Fibroblast of mammary gland (primary cell): ENCODE measurements at places on chromosomes 2 and 18.

- DNase-seq = no peak
Measured at GRCh38 chr2:65357095-65357958, 75.1 kb downstream of the SPRED2 start.

DNA sequence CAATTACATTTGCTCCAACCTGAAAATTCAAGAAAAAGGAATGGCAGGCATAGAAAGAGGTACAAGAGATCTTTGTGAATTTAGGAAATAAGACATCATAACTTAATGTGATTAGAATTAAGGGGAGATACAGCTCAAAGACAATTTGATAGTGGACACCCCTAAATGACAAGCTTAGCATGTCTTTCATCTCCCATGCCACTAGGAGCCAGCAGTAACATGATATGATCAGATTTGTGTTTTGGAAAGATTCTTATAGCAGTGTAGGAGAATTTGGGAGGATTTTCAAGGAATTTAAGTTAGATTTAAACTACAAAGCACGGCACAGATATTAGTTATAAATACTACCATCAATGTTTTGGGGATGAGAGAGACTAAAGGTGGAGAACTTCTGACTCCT is 340.8 kb downstream of the RDH14 start:
- DNase-seq = peak; percentile 5

DNA sequence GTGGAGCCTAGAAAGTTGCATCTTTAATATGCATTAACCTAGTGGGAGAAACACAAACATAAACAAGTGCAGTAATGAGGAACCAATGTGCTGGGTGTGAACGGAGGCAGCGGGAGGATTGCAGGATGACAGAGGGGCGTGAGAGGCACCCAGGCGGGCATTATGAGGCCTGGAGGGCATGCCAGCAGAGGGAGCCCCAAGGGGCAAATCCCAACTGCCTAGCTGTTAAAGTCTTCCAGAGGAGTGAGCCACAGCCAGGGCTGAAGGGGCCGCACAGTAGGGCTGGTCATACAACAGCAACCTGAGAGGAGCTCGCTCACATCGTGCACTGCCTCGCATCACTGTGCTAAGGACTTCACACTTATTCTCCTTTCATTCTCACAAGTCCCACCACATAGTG is 13.3 kb upstream of the PRELID3A start:
- no peak for DNase-seq

GRCh38 chr2:86238354-86238753 is 39.1 kb downstream of the MRPL35 start:
- DNase-seq = no peak

- peak; percentile 59 for DNase-seq
Measured at GRCh38 chr2:138373993-138374408, 127.6 kb upstream of the SPOPL start.
